ENCODE measurements at places on chromosomes 7 and 10.
A peak's percentile ranks its signal among the peaks of the same experiment; 100 is the strongest.

DNA sequence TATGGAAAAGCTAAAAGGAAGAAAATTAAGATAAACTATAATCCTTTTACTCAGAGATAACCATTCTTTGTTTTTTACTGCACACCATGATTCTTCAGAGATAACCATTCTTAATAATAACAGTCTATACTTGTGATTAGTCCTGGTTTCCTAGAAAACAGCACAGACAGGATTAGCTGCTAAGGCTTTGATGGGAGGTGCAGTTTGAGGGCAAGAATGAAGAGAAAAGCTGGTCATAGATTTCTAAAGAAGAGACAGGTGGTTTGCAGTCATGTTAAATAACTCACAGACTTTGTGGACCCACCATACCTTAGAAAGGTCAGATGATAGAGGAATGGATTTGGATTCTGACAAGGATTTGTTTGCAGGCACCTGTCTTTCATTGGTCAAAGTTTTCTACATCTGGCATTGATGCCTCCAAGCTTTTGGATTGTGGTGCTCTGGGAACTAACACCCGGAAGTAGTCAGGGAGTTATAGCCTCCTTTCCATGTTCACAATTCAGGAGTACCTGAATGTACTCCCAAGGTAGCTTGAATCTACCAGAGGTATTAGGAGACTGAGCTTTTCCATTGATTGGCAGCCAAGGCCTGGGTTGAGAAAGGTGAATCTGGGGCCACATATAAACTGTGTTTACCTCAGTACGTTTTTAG, 3.7 kb downstream of the SMC3 start:
- peak; percentile 43 for DNase-seq

DNA sequence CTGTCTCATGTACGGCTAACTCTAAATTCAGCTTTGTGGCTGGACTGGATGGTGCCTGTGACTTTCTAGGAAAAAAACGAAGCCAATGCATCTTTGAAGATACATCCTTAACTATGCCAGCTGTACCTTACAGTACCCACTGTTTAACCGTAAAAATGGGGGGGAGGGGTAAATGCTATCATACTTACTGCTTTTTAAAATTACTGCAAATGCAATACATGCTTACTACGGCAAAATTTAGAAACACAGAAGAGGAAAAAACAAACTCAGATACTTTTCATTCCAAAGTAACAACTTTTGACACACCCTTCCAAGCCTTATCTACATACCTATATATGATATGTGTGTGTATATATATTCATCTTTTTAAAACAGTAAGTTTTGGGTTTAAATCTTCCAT, 20.4 kb upstream of the GLCCI1 start:
- no peak for DNase-seq

DNA sequence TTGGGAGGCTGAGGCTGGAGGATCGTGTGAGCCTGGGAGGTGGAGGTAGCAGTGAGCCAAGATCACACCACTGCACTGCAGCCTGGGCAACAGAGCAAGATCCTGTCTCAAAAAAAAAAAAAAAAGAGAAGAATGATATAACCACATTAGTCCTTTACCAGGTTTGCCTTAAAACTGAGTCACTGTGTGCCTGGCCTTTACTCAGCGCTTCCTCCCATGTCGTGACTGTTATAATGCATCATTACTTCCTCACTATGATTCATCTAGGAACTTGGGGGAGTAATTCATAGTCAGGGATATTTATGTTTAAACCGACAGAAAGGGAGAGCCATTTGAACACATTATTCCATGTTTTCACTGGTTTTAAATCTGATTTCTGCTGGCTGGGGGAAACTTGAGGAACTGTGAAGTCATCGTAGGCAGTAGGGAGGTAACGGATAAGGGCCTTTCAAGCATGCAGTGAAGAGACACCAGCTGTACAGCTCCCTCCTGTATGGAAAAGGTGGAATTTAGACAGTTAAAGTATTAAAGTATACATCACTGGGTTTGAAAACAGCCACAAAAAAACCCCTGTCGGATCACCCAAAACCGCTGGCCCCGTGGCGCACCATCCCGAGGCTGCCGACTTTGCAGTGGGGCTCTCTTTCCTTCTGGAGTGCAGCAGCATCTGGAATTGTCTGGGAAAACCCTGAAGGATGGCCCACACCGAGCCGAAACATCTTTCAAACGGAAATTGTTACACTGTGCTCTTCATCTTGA, 119.8 kb downstream of the NKX6-2 start:
- peak; percentile 18 for DNase-seq

DNA sequence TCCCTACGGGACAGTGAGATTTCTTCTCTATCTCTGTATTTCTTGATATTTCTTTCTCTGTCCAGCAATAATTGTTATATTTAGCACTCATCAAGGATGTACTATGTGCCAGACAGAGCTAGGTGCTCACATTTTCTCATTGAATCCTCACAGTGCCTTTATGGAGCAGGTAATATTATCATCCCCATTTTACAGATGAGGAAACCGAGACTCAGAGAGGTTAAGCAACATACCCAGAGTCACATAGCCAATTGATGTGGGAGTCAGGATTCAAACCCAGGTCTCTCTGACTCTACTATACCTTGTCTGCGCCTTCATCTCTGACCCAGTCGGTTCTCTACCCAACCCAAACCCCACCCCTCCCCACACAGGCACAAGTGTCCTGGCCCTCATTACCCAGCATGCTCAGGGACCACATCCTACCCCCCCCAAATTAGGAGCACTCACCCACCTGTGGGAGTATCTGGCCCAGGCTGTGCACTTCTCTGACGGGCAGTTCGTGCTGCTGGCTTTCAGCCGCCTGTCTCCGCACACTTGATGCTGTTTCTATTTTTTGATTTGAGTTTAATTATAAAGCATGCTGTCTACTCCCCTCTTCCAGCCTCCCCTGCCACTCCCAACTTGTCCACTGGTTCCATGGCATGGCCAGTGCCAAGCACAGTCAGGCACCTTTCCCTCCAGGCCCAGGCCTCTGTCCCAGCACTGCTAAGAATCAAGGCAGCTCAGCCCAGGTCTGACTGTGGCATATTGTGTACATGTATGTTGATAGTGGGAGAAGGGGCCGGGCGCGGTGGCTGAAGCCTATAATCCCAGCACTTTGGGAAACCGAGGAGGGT, 9.8 kb upstream of the SAMD8 start:
- DNase-seq, result no peak

GRCh38 chr7:95925971-95926370, 153.6 kb downstream of the DYNC1I1 start:
- no peak for DNase-seq

DNA sequence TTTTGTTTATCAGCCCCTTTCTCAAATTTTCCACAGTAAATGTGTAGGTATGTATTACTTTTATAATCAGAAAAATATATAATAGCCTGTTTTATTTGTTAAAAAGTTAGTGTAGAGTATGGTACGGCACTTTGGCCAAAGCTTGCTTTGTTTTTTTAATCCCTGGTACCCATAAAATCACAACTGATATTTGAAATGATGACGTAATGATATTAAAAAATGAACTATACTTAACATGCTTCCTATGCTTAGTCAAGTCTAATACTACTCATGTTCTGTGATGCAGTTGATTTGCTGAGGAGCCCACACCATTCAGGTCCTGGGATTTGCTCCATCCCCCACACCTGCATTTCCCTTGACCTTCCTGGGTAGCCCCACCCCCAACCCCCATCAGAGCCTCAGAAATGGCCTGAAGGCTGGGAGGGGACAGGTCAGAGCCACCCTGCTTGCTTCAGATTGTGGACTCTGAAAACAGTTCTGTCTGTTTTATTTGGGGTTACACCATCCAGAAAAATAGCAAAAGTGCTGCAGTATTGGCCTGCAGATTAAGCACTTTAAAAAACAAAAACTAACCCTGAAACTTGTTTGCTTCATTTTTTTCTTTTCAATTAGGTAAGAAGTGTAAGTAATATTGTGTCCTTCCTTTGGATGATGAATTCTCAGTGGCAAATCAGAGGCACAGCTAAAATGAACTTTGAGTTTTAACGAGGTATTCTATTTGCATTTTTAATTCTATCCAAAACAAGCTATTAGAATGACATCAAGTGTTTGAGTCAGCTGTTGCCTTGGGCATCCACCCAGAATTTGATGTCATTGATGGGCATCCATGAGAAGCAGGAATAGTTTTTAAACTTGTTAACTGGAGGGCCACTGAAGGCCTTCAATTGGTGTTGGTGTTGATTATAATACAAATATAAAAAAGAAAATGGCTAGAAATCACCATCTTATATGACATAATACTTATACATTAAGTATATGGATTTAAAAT, 23.3 kb downstream of the PLCE1 start:
- DNase-seq, result no peak

- no peak for DNase-seq
Measured at GRCh38 chr7:2499719-2500430, 19.7 kb upstream of the LFNG start.

- no peak for DNase-seq
Measured at GRCh38 chr7:87934699-87935383, 790 bp downstream of the ADAM22 start.

- no peak for DNase-seq
Measured at GRCh38 chr10:114956466-114956865, 18.5 kb downstream of the TRUB1 start.

DNA sequence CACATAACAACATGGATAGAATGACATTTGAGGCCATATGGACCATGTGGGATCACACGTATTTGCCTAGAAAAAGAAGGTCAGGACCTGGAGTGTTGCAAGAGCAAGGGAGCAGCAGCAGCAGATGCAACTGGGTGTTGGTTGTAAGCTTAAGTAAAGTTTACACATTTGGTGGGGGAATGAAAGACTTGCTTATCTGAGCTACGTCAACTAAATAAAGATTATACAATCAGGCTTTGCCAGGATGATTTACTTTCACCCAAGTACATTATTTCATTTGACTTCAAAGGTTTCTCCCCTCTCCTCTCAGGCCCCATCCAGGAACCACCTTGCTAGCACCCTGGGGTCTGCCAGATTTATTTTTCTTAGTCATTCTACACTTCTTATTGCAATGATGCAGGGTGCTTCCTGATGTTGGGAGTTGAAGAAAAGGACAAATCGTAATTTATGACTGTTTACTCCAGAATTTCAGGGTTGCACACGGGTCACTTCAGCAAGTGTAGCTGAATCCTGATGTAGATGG, 591.9 kb upstream of the IGFBP3 start:
- no peak for DNase-seq

DNA sequence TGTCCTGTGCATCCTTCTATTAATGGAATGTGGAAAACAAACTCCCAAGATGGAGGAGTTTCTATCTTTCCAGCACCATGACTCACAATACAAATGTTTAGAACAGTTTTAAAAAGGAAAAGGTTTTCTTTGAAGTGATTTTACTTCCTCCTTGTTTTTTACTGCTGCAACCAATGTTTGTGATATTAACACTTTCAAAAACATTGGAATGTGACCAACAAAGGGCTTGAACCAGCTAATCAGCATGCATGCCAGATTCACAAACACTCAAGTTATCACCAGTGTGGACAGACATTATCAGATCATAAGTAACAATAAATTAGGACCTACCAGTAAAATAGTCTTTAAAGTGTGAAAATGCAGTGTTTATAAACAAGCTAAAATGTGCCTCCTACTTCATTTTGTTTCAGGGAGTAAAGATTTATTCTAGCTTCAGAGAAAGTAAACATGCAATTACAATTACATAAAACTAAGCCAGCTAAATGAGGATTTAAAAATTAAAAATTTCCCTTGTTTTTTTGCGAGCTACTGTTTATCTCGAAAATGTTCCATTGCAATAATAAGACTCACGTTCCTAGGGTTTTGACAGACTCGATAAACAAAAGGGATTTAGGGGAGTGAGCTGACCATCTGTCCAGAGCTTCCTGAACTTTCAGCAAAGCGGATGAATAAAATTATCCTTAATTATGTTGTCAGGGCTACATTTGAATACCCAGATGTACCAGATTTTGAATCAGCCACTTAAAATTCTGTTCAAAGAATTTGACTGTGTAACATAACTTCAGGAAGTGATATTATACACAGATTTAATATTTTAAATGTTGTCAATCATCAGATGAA, 29.8 kb downstream of the CPVL start:
- no peak for DNase-seq

DNA sequence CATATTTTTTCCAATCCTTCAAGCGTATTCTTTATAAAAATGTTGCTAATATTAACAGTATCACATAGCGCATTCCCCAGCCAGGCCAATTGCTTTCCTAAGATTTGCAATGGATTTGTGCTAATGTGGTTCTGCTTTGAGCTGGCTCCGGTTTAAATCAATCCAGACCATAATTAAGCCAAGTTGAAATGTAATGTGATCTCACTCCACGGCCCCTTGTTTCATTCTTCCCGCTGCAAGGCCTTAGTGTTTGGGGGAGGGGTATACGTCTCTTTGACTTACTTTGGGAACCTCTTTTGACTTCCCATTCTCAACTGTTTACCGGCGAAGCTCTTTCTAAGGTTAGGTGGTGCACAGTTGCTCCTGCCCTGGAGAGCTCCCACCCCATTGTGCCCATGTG, 86.4 kb downstream of the PRPF18 start:
- DNase-seq, result no peak

DNA sequence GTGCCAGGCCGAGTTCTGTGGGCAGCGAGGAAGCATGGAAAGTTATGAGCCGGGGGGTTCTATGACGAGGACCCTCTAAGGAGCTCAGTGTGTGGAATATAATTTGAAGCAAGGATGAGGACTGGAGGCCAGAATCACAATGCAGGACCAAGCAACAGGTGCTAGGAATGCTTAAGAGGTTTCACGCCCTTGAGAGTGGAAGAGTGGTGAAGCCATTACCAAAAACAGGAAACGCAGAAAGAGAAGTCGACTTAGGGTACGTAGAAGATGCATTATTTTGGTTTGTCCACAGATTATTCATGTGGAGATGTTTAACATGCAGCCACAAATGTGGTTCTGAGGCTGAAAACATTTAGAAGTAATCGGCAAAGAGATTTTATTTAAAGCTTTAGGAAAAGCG, 78.7 kb downstream of the PIP4K2A start:
- DNase-seq, result no peak

DNA sequence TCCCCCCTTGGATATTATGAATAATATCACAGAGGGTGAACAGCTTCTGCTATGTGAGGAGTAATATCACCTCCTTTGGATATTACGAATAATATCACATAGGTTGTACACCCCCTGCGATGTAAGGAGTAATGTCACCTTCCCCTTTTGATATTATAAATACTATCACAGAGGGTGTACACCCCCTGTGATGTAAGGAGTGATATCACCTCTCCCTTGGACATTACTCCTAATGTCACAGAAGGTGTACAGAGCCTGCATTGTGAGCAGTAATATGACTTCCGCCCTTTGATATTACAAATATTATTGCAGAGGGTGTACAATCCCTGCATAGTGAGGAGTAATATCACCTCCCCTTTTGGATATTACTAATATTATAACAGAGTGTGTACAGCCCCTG, 9.2 kb upstream of the TMEM225B start:
- DNase-seq, result no peak

- no peak for DNase-seq
Measured at GRCh38 chr7:112023282-112023681, 182.9 kb downstream of the DOCK4 start.

DNA sequence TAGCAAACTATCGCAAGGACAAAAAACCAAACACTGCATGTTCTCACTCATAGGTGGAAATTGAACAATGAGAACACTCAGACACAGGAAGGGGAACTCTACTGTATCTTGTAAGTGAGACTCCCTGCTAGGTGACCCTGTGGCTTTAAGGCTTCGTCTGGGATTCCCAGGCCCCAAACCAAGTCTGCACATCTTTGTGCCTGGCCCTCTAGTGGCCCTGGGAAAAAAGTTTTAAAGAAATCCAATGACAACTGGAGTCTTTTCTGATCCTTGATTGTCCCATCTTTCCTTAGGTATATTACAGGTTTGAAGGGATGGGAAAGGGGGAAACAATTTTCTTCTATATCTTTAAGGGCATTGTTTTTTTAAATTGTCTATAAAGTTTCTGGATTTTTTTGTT, 10.6 kb upstream of the LIPM start:
- DNase-seq, result no peak

GRCh38 chr7:33640741-33641140, 264.6 kb upstream of the BMPER start:
- DNase-seq, result no peak
